ENCODE measurements at places on chromosomes 5 and 9.

- no peak for DNase-seq
These were observed 338.0 kb downstream of the NSG2 start for GRCh38 chr5:174383210-174384167.

DNA sequence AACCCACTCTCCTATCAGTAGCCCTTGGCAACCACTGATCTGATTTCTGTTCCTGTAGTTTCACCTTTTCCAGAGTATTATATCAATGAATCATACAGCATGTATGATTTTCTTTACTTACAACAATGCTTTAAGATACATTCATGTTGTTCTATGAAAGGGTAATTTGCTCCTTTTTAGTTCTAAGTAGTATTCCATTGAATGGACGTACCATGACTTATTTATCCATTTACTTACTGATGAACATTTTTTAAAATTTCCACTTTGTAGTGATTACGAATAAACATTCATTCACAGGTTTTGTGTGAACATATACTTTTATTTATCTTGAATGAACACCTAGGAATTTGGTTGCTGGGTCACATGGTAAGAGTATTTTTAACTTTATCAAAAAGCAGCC is 620.8 kb downstream of the HTR1A start:
- DNase-seq: no peak

GRCh38 chr5:146368137-146368536 is 29.5 kb downstream of the POU4F3 start:
- no peak for DNase-seq

GRCh38 chr5:33650911-33651310 is 210.1 kb downstream of the TARS1 start:
- DNase-seq: no peak

- DNase-seq: no peak
These were observed 20.9 kb downstream of the CCNJL start for GRCh38 chr5:160291467-160291866.

GRCh38 chr5:124234770-124235562 is 511.5 kb downstream of the ZNF608 start:
- DNase-seq: no peak

- DNase-seq: no peak
These were observed 612.5 kb downstream of the EFNA5 start for GRCh38 chr5:107058235-107058634.

- DNase-seq: no peak
These were observed 36.6 kb downstream of the NREP start for GRCh38 chr5:111720333-111720890.

GRCh38 chr9:6418764-6419163 is 5.8 kb downstream of the UHRF2 start:
- DNase-seq: no peak

DNA sequence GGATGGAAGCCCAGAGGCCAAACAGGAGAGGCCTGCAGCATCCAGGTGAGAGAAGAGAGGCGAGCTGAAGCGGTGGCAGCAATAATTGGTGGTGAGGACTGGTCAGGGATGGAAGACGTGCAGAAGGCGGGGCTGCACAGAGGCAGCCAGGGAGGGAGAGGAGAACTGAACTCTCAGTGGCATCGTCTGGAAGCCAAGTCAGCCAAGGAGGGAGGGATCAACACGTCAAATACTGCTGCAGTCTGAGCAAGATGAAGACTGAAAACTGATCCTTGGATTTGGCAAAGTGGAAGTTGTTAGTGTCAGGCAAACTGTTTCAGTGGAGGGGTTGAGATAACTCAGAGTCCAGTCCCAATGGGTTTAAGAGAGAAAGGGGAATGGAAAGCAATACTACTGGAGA is 145.4 kb downstream of the CDK5RAP2 start:
- peak; percentile 29 for DNase-seq
